Stimulated activated CD4-positive, alpha-beta T cell treated with anti-CD3 and anti-CD28 coated beads, Interleukin-1b, Interleukin-23, amount 100 ng/mL, for 24 hours (primary cell): ENCODE measurements at places on chromosomes 6 and 20.

- no peak for DNase-seq
Measured at GRCh38 chr6:150366118-150366778, 2.6 kb upstream of the IYD start.

- no peak for DNase-seq
Measured at GRCh38 chr6:130307752-130308361, 58.0 kb upstream of the TMEM200A start.

GRCh38 chr6:44630125-44631028 lies 242.9 kb downstream of the CDC5L start:
- DNase-seq, result no peak

DNA sequence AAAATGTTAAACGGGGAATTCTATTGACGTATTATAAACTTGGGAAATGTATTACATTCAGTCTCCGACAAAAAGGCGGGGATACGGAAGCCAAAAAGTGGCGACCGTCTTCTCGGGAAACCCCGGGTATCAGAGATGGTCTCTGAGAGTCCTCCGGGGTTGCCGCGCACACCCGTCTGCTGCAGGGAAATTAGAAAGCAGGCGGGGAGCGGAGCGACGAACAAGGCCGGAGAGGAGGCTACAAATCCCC lies 1.5 kb downstream of the SALL4 start:
- DNase-seq, result no peak

- no peak for DNase-seq
Measured at GRCh38 chr6:89406141-89406540, 5.9 kb downstream of the RRAGD start.

- no peak for DNase-seq
Measured at GRCh38 chr6:46290421-46291274, 119.9 kb upstream of the ENPP5 start.

GRCh38 chr6:70860045-70860444 lies 96.8 kb downstream of the B3GAT2 start:
- no peak for DNase-seq
